Thoracic aorta (tissue), 2 donors: ENCODE measurements at places on chromosomes 12 and 14.

DNA sequence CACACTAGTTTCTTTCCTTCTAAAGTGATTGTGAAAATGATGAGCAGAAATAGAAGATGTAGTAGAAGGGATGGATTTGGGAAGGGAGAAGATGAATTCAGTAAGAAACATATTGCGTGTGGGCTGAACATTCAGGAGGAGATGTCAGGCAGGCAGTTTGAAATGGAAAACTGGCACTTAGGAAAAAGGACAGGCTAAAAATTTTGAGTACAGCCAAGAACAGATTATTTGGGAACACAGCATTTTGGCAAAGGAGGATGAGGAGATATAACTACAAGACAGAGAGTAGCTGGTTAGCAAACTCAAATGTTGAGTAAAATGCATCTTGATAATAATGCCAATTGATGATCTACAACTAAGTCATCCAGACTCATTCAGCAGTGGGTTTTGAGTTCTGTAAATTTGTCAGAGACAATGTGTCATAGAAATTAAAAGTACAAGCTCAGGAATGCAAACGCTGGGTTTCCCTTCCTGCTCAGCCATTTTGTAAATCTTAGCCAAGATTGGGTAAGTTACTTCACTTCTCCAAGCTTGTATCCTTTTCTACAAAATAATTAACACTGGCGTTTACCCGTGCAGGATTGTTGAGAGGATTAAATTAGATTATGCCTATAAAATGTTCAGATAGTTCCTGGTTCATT lies 255.0 kb downstream of the NAV3 start:
- H3K4me3 ChIP-seq, result no peak overlapping the region
- no peak for DNase-seq
- H3K36me3 ChIP-seq, result no peaks in the 10 kb centered on the region
- no peaks in the 10 kb centered on the region for H3K4me1 ChIP-seq
- H3K27me3 ChIP-seq, result no peaks in the 10 kb centered on the region

DNA sequence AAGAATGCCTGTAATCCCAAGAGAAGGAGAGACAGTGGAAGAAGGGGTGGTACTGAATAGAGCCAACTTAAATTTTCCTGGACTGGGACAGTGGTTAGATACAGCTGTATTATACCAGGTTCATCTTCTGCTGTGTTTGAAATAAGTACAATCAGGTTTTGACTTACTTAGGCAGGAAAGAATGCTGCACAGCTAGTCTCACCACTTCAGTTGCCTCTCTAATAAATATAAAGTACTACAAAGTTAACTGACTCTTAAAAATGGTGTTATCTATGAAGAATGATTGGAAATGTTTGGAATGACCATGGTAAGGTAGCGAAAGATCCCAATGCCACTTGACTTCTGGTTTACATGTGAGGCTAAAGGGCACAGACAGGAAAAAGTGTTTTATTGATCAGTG lies 652.1 kb downstream of the NOVA1 start:
- no peak overlapping the region for H3K27ac ChIP-seq
- H3K36me3 ChIP-seq, result no peaks in the 10 kb centered on the region
- DNase-seq, result no peak
- H3K4me1 ChIP-seq, result no peaks in the 10 kb centered on the region
- no peak overlapping the region for H3K4me3 ChIP-seq

DNA sequence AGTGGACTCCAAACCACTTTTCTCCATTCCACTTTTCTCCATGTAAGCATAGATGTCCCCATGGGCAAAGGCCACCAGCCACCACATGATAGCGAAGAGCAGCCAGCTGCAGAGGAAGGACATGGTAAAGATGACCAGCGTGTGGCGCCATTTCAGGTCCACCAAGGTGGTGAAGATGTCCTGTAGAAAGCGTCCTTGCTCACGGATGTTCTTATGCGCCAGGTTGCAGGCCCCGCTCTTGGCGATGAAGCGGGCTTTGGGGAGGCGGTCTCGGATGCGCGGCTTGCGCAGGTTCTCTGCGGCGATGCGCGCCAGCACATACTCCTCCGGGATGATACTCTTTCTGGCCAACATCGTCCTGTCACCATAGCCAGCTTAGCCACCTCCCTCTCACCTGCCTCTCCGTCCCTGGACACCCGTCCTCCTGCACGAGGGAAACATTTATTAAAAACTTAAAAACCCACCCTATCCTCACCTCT lies 1.2 kb downstream of the KCNJ8 start:
- H3K27me3 ChIP-seq, result no peaks in the 10 kb centered on the region
- H3K4me1 ChIP-seq, result peaks cover 19% of the 10 kb centered on the region
- H3K27ac ChIP-seq, result peak overlapping the region; percentile 75
- peak overlapping the region; percentile 89 for H3K4me3 ChIP-seq
- no peaks in the 10 kb centered on the region for H3K36me3 ChIP-seq
- no peak for DNase-seq

GRCh38 chr14:23102801-23103200 lies 2.0 kb downstream of the CIROP start:
- no peak overlapping the region for H3K27ac ChIP-seq
- H3K4me1 ChIP-seq, result no peaks in the 10 kb centered on the region
- peaks cover 9% of the 10 kb centered on the region for H3K36me3 ChIP-seq
- no peaks in the 10 kb centered on the region for H3K27me3 ChIP-seq
- H3K4me3 ChIP-seq, result no peak overlapping the region
- no peak for DNase-seq

- no peaks in the 10 kb centered on the region for H3K27me3 ChIP-seq
- no peak overlapping the region for H3K4me3 ChIP-seq
- H3K36me3 ChIP-seq, result no peaks in the 10 kb centered on the region
- DNase-seq, result no peak
- H3K4me1 ChIP-seq, result no peaks in the 10 kb centered on the region
Measured at GRCh38 chr14:64828071-64828470, 51.6 kb downstream of the SPTB start.

DNA sequence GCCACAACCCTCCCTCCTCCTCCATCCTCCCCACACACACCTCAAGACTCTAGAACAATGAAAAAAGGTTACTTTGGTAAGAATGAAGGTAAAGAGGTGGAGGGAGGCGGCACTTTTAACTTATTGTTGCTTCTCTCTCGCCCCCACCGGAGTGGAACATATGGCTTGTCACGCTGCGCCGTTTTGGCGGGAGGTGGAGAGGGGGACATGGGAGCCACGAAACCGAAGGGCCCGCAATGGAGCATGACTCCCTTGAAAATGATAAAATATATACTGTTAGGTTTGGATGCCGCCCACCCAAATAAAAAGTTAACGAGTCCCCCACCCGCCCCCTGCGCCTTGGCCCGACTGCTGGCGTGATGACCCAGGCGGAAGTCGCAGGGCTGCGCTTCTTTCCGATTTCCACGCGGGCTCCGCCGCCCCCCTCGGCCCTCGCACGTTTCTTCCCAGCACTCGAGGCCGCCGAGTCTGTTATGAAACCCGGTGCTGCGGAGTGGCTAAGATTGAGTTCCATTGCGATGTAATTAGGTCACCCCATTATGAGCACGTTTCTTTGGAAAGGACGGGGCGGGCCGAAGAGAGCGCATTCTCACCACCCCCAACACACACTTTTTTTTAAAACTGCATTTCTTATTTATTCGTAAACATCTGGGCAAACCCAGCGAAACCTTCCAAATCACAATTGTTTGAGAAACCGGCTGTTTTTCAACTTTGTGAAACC lies 1.4 kb upstream of the ZFP36L1 start:
- H3K36me3 ChIP-seq, result peaks cover 6% of the 10 kb centered on the region
- H3K4me3 ChIP-seq, result peak overlapping the region; percentile 96
- H3K27me3 ChIP-seq, result no peaks in the 10 kb centered on the region

- peaks cover 44% of the 10 kb centered on the region for H3K4me1 ChIP-seq
- H3K4me3 ChIP-seq, result peak overlapping the region; percentile 41
- DNase-seq, result peak; percentile 21
Measured at GRCh38 chr14:93764211-93764659, 24.1 kb downstream of the PRIMA1 start.

GRCh38 chr14:94689218-94689984 lies 77.2 kb downstream of the SERPINA3 start:
- no peak overlapping the region for H3K27ac ChIP-seq
- no peaks in the 10 kb centered on the region for H3K4me1 ChIP-seq
- peak overlapping the region; percentile 55 for H3K4me3 ChIP-seq
- no peak for DNase-seq
- no peaks in the 10 kb centered on the region for H3K36me3 ChIP-seq
- H3K27me3 ChIP-seq, result no peaks in the 10 kb centered on the region

DNA sequence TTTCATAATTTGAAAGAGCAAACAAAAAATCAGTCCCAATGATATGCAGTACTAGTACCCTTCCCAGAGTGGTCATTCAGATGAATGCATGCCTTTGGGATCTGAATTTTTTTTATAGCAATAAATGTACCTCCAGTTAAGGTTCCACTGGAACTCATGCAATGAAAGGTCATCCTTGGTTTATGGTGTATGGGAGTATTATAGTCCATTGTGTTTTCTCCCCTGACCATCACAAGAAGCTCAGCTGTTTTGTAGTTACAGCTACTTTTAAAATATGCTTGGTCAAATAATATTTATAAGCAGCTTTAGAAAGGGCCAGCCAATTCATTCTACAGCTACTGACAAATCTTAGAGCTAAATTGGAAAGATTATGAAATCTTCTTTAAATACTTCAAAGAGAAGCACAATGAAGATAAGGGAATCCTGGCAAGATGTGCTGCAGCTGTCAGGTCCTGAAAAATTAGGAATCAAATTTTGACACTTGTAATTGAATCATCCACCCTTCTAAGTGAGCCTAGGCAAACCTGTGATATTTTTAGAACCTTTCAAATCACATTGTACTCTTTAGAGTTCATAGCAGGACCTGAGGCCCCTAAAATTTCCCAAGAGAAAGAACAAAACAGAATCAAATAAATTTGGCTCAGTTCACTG lies 46.5 kb downstream of the IFT81 start:
- H3K4me1 ChIP-seq, result peaks cover 20% of the 10 kb centered on the region
- H3K36me3 ChIP-seq, result no peaks in the 10 kb centered on the region
- H3K27ac ChIP-seq, result peak overlapping the region; percentile 12
- H3K27me3 ChIP-seq, result no peaks in the 10 kb centered on the region
- no peak for DNase-seq

GRCh38 chr14:24258548-24259265 lies 4.3 kb downstream of the TGM1 start:
- H3K27ac ChIP-seq, result no peak overlapping the region
- no peak for DNase-seq
- no peaks in the 10 kb centered on the region for H3K27me3 ChIP-seq
- no peak overlapping the region for H3K4me3 ChIP-seq
- peaks cover 8% of the 10 kb centered on the region for H3K4me1 ChIP-seq
- no peaks in the 10 kb centered on the region for H3K36me3 ChIP-seq

- H3K27me3 ChIP-seq, result no peaks in the 10 kb centered on the region
- no peak overlapping the region for H3K4me3 ChIP-seq
- H3K4me1 ChIP-seq, result no peaks in the 10 kb centered on the region
- H3K27ac ChIP-seq, result no peak overlapping the region
- no peak for DNase-seq
Measured at GRCh38 chr14:36096090-36096489, 80.4 kb downstream of the PTCSC3 start.

DNA sequence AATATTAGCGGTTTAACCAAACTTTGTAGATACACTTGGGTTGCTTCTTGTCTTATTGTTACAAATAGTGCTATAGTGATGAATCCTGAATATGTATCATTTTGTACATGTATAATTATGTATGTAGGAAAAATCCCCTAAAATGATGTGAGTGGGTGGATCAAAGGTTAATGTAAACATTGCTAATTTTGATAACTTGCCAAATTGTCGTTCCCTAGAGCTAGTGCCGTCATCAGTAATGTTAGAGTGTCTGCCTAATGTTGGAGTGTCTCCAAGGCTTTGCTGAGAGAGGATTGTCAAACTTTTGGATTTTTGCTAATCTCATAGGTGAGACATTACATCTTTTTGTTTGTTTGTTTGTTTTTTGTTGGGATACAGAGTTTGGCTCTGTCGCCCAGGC lies 44.4 kb downstream of the AEBP2 start:
- no peak overlapping the region for H3K4me3 ChIP-seq
- peaks cover 29% of the 10 kb centered on the region for H3K4me1 ChIP-seq
- no peaks in the 10 kb centered on the region for H3K36me3 ChIP-seq
- DNase-seq, result no peak
- H3K27me3 ChIP-seq, result no peaks in the 10 kb centered on the region
- H3K27ac ChIP-seq, result no peak overlapping the region

DNA sequence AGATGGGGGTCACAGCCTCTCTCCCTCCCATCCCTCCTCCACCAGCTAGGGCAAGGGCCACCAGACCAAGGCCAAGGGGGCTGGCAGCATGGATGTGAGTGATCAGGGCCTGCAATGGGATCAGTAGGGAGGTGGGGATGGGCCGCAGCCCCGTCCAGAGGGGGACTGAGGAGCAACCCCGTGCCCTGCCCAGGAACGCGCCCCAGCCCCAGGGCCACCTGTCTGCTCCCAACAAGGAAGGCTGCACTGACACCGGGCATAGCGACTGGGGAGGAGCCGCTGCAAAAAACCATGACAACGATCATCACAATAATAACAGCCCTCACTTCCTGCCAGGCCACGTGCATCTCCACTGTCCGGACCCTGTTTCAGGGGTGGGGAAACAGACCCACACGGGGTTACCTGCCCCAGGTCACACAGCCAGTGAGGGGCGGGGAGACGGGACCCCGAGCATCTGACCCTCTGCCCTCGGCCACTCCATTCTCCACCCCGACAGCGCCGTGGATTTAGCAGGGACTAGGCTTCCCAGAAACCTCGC lies 24.3 kb downstream of the NCOR2 start:
- no peak overlapping the region for H3K27ac ChIP-seq
- no peaks in the 10 kb centered on the region for H3K27me3 ChIP-seq
- DNase-seq, result no peak
- H3K4me3 ChIP-seq, result no peak overlapping the region
- H3K36me3 ChIP-seq, result no peaks in the 10 kb centered on the region
- peaks cover 43% of the 10 kb centered on the region for H3K4me1 ChIP-seq

- no peaks in the 10 kb centered on the region for H3K36me3 ChIP-seq
- H3K4me1 ChIP-seq, result peaks cover 8% of the 10 kb centered on the region
- no peak overlapping the region for H3K27ac ChIP-seq
- peak overlapping the region; percentile 40 for H3K4me3 ChIP-seq
- H3K27me3 ChIP-seq, result no peaks in the 10 kb centered on the region
Measured at GRCh38 chr14:21917699-21918436, 244.2 kb upstream of the OR4E1 start.

DNA sequence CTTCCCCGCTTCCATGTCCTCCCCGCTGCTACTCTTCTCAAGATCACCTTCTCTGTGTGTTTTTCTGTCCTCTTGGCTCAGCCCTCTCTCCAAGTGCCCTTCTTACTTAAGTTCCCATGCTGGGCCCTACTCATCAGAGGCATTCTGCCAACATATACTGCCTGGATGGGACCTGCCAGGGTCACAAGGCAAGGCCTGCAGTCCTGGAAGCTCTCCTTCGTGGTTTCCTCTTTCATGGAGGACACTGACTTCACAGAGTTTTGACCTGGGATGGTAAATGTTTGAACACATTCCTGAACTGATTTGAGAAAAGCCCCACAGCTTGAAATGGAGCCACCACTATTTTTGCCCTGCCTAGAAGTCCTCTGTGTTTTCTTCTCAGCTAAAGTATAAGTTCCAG lies 140.9 kb downstream of the TMEM30B start:
- DNase-seq, result no peak
- no peak overlapping the region for H3K4me3 ChIP-seq
- H3K27me3 ChIP-seq, result no peaks in the 10 kb centered on the region
- H3K27ac ChIP-seq, result no peak overlapping the region
